Kidney capillary endothelial cell (primary cell): ENCODE measurements at places on chromosomes 7 and 10.

DNA sequence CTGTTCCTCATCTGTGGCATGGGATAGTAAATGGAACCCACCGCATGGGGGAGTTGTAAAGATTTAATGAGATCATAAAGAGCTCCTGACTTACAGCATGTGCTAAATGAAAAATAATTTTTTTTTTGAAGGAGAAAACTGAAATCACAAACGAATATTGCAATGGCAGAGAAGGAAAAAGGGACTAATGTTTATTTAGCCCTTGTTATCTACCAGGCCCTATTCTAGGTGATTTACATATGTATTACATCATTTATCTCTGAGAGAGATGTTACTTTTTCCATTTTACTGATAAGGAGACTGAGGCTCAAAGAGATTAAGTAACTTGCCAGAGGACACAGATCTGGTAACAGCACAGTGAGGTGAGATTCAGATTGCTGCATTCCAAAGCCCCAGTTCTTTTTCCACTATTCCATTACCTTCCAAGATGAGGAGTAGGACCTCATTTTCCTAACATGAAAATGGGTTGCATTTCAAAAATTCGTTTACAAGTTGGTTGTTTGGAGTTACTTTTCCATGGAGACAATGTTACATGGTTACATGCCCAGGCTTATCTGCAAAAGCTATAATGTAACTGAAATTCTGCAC is 28.6 kb downstream of the VCL start:
- no peak for DNase-seq

GRCh38 chr10:84523526-84523925 is 195.1 kb downstream of the CCSER2 start:
- DNase-seq: no peak

GRCh38 chr7:77989981-77990566 is 191.5 kb downstream of the PHTF2 start:
- no peak for DNase-seq

GRCh38 chr7:151372612-151373265 is 31.1 kb downstream of the NUB1 start:
- no peak for DNase-seq

- DNase-seq: no peak
Observed at GRCh38 chr10:114703377-114704107, 45.5 kb upstream of the ABLIM1 start.

GRCh38 chr10:7374795-7375194 is 36.0 kb downstream of the SFMBT2 start:
- DNase-seq: no peak

GRCh38 chr10:110074298-110074697 is 66.5 kb downstream of the ADD3 start:
- no peak for DNase-seq

- DNase-seq: no peak
Observed at GRCh38 chr7:31521336-31522010, 7.6 kb downstream of the ITPRID1 start.

GRCh38 chr7:29808075-29808801 is 1.9 kb downstream of the WIPF3 start:
- DNase-seq: no peak

DNA sequence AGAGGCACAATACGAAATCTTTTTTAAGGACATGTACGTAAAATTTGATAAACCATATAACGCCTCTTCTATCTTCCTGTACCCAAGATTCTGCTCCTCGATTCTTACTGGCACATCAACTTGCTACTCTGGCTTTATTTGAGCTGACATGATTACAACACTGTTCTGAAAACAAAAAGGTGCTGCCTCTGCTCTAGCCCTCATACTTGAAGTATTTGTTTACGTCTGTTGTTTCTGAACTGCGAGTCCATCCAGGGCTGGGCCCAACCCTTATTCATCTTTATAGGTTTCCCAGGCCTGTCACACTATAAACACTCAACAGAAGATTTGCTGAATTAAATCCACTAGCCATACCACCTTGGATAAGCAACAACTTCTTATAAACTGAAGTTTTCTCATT is 96.2 kb upstream of the SVIL start:
- no peak for DNase-seq

DNA sequence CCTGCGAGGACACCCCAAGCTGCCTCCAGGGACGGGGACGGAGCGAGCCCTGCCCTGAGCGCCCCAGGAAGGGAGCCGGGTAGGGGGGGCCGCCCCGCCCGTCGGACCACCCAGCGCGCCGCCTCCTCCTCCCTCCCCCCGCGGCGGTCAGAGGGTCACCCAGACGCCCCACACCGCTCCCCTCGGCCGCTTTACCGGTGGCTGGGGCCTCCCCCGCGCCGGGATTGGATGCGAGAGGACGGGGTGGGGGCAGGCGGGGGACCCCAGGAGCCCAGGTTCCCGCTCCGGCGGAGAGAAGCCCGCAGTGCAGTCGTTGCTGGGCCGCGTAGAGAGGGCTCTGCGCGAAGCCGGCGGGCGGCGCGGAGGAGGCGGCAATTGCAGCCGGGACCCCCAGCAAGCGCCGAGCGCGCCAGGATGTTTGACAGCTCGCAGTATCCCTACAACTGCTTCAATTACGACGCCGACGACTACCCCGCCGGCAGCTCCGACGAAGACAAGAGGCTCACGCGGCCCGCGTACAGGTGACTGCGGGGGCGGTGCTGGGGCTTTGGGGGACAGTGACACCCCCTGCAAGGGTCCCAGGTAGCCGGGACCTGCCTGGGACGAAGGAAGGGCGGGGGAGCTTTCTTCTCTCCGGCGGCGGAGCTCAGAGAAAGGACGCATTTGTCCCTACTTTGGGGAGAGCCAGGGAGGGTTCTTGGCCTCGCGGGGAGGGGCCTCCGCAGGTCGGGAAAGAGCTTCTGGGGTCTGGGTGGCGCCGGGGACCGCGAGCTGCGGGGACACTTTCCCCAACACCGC is at the start of gene FOXL3:
FOXL3 (plus strand) TSS at position 415 of the 798 bp plus-strand sequence; CDS start at position 415, 0 bp downstream.
- no peak for DNase-seq

- no peak for DNase-seq
Observed at GRCh38 chr10:60717852-60718251, 60.4 kb upstream of the CDK1 start.

GRCh38 chr10:96548589-96548988 is 34.9 kb upstream of the TLL2 start:
- no peak for DNase-seq

DNA sequence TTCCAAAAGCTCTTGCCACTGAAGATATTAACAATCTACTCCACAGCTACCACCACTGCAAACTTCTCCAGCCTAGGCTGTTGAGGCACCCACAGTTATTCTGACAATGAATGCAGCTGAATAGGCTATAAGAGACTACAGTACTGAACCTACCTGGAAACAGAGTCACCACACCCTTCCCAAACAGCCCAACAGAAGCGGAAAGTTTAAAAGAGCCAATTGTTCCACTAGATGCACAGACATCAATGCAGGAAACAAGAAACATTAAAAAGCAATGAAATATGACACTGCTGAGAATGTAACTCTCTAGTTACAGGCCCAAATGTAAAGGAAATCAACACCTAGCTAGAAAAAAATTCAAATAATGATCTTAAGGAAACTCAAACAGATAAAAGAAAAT is 64.5 kb upstream of the PLA2G12B start:
- DNase-seq: no peak

GRCh38 chr10:59879363-59879913 is 26.9 kb downstream of the CCDC6 start:
- DNase-seq: no peak

DNA sequence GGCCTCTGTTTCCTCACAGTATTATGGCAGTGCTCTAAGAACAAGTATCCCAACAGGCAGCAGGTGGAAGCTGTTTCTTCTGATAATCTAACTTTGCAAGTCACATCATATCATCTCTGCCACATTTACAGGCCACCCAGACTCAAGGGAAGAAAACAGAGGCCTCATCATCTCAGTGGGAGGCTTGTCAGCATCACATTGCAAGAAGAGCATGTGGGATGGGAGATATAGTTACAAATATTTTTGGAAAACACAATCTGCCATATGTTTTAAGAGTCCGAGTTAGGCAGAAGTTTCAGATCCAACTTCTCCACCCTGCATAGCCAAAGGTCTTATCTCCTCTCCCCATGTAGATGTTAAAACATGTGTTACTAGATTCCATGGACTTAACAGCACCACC is 130.4 kb upstream of the PDE1C start:
- DNase-seq: no peak

DNA sequence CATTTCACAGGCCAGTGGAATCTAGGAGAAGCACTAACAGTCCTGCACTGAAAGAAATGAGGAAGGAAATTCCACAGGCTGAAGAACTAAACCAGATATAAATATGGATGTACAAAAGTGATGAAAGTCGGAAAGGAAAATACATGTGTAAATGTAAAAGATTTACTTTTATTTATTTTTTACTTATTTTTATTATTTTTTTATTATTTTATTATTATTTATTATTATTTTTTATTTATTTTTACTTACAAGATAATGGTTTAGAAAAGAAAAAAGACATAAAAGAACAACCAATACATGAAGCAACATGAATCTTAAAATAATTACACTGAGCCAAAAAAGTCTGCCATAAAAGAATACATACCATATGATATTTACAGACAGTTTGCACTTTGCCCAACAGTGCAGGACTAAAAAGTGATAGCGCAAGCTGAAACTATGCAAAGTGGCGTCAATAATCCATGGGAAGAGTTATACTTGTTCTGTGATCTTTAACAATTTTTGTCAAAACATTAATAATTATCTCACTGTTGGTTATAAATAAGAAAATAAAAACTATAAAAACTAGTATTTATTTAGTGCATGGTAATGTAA is 317.8 kb upstream of the MKI67 start:
- no peak for DNase-seq

- DNase-seq: peak; percentile 90
Observed at GRCh38 chr10:60314069-60314940, 75.4 kb downstream of the ANK3 start.

GRCh38 chr10:49049660-49050059 is 65.7 kb downstream of the VSTM4 start:
- no peak for DNase-seq

GRCh38 chr7:142488036-142488633 is 230.3 kb upstream of the PRSS58 start:
- no peak for DNase-seq

DNA sequence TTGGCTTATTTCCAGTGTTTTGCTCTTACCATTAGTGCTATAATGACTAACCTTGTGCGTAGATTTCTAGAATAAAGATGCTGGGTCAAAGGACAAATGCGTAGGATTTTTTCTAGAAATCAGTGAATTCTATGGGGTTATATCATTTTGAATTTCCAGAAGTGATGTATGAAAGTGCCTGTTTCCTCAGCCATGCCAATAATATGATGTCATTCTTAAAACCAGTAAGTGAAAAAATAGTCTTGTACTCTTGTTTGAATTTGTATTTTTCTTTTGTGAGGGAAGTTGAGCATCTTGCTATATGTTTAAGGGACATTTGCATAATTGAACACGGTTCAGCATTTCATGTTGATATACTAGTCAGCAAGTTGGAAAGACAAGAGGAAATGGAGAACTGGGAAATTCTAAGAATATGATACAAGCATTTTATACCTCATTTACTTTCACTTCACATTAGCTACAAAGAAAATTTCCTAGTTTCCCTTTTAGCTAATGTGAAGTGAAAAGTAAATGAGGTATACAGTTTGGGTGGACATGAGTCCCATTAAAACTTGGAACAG is 3.8 kb upstream of the DNAH11 start:
- no peak for DNase-seq

DNA sequence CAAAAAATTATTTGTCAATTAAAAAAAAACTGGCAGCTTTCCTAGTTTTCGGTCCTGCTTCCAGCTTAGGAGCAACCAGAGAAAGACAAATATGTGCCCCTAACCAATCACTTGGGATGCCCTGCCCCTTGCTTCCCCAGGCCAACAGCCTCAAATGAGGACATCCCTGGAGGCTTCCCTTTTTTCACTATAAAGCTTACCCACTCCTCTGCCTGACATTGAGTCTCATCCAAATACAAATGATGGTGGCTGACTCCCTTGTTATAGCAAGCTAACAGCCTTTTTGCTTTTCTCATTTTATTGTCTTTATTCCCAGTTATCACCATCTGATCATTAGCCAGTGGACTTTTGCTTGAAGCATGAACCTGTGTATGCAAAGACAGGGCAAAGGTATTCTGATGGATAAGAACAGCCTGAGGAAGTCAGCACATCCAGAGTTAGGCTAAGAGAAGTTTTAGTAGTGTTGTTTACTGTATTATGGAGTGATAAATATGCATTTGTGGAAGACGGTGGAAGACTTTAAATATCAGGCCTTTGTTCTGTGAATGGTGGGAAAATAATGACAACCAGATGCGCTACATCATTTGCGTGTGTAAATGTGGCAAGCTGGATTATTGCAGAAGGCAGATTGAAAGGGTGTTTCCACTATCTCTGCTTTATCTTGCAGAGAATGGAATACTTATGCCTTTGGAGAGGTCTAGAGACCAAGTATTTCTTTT is 1.7 kb upstream of the CCM2 start:
- DNase-seq: no peak

- DNase-seq: no peak
Observed at GRCh38 chr7:33495207-33495606, 365.8 kb downstream of the BBS9 start.

GRCh38 chr7:131174391-131174790 is 153.3 kb upstream of the MKLN1 start:
- no peak for DNase-seq

DNA sequence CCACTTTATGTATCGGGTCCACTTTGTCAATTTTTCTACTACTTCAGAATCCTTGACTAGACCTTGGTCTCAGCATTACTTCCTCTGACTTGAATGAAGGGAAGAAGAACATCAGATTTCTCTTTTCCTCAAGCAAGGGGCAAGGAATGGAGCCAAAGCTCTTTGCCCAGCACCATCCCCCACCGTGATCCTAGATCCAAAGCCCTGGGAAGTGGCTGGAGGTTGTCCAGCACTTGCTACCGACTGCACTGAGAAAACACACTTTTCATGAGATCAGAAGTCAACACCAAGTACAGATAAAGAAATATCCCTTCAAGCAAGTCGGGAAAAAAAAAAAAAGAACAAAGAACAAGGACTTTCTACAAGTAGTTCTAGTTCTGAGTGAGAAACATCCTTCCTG is 102.1 kb upstream of the DDC start:
- no peak for DNase-seq

GRCh38 chr7:41391818-41392217 is 311.1 kb downstream of the INHBA start:
- DNase-seq: no peak

DNA sequence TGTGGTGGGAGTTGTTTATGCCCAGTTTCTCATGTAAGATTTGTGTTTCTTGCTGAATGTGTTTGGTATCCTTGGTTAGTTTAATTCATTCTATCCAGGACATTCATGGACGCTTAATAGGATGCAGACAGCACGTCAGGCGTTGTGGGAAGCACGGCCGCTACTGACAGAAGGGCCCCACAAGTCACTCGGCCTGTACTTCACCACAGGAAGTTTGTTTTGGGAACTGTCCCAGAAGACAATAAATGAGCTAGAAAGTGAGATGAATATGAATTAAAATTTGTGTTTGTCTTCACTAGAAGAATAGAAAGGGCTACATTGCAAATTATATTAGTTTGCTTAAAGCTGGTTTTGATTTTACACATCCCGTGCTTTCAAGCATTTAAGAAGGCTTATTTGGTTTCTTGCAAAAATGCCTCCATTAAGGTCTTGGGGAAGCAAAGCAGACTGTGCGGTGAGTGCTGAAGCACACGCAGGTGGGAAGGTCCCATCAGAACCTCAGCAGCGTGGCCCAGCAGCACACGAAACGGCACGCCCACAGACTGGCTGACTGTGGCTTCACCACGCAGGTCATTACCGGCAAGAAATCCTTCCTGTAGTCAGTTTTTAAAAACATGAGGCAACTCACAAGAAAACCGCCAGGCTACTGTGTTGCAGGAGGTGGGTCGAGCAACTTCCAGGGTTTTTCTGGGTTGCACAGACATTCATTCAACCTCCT is 74.1 kb downstream of the VIPR2 start:
- no peak for DNase-seq
